ENCODE measurements at places on chromosomes 4 and X.

DNA sequence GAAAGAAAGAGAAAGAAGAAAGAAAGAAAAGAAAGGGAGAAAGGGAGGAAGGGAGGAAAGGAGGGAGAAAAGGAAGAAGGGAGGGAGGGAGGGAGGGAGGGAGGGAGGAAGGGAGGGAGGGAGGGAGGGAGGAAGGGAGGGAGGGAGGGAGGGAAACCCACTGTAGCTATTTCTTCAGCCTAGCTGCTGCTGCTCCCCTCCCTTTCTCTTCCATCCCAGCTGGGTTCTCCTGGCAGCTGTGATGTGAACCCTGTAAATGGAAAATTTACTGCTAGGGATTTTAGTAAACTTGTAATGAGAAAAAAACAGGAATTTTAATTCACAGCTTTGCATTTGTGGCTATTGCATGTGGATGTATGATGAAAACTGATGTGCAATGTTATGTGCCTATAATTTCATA lies 8.0 kb downstream of the NR0B1 start:
- no peak for DNase-seq

GRCh38 chr4:109078724-109079123 lies 223.7 kb downstream of the COL25A1 start:
- DNase-seq, result no peak

DNA sequence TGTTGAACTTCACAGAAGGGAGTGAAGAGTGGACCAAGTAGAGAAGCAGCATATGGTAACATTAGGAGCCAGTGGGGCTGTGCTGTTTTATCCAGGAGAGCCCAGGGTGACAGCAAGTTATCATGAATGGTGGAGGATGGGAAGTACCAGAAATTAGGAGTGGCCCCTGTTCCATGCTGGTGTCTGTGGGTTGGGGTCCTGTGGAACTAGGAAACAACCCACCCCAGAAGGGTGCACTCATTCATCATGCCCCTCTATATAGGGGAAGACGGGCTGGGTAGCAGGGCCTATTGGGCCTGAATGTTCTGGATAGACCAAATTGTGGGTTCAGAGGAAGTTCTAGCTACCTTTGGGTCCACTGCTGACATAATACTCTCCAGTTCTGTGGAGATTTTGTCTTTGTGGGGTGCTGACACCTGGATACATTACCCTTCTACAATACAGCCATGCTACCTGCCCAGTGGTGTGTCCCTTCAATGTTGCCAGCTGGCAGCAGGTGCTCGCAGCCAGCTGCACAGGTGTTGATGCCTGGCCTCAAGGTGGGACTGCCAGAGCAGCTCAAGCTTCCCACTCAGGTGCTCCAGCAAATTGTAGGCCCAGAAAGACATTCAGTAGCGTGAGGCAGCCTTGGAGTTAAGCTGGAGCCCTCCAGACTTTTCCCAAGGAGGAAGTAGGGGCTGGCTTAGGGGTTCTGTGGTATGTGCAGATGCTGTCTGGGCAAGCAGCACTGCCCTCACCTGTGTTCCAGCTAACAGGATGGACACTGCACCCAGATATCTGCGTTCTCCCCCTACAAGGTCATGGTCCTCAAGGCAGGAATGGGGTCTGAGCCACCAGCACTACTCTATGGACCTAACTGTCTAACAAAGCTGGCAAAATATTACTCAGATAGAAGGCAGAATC lies 106.5 kb downstream of the NHSL2 start:
- no peak for DNase-seq

- no peak for DNase-seq
Observed at GRCh38 chr4:124658795-124659194, 53.7 kb downstream of the ANKRD50 start.

- DNase-seq, result no peak
Observed at GRCh38 chrX:117680286-117680685, 436.3 kb downstream of the KLHL13 start.

DNA sequence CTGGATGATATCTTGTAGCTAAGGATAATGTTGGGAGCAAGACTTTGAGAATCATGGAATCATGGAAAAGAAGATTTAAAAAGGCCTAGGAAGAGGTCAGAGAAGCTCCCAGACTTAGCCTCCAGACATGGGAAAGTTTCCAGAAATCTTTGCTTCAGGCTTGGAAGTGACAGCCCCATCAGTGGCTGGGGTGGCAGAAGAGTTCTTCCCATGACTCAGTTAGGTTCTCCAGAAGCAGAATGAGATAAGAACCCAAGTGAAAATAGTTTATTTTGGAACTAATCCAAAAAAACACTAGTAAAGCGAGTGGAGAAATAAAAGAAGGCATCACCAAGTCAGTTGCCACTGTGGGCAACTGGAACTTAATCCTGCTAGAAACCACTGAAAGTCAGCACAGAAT lies 506.9 kb downstream of the MID1IP1 start:
- no peak for DNase-seq

DNA sequence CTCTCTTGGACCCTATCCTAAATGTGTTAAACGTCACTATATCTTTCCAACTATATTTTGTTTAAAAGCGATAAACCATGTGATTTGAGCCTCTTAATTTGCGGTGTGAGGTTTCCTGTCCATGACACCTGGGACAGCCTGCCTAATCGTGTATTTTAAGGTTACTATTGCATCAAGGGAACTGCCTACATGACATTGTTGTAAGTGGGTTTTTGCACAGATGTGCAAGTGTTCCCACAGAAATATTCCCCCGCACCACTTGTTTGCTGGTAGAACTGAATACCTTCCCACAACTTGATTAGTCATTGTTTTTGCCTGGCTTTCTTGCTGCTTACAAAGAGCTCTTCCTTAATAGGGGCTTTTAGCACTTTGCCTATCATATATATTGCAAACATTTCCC lies 5.1 kb upstream of the FAM184B start:
- DNase-seq, result no peak

GRCh38 chrX:53686151-53686885 lies at the start of gene HUWE1:
TSS of gene HUWE1 (minus strand) at chrX:53686719. CDS start at chrX:53654107, 32,612 bp downstream.
- DNase-seq, result peak; percentile 89

DNA sequence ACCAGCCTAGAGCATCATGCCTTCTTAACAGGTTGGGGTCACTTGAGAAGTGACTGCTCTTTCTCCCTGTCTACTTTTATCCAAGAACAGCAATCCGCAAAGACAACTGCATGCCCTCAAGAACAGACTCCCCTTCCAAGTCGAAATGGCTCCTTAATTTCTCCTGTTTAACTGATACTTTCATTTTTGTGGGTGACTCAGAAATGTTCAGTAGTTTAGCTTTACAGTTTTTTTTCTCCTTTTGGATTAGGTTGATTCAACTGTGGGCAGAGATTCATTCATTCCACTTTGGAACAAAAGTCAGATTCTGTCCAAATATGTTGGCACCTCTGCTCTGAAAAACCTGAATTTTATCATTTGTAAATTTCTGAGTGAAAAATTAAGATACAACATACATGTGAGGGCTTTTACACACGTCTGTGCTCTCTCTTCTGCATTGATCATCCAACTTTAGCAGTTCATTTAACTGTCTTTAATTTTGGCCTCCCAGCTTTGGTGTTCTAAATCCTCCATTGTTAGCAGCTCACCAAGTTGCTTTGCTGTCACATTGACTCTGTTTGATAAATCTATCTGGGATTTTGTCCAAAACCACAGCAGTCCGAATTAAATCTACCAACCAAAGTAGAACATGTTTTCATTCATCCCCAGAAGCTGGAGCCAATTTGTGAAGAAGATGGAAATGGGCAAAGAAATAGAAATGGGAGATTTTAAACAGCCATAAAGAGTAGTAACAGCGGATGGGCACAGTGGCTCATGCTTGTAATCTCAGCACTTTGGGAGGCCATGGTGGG lies 50.0 kb downstream of the HOPX start:
- DNase-seq, result no peak

DNA sequence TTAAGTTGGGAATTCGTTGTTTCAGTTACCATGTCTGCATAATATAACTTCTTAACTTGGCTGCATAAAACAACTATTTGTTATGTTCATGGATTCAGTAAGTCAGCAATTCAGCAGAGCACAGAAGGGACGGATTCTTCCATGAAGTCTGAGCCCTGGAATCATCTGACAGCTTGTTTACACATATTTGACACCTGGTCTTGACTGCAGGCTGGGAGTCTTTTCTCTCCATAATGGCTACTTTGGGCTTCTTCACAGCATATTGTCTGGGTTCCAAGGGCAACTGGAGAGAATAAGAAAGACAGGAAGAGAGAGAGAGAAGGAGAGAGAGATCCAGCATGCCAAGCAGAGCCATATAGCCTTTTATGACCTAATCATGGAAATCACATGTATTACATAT lies 23.1 kb downstream of the CENPC start:
- DNase-seq, result no peak

DNA sequence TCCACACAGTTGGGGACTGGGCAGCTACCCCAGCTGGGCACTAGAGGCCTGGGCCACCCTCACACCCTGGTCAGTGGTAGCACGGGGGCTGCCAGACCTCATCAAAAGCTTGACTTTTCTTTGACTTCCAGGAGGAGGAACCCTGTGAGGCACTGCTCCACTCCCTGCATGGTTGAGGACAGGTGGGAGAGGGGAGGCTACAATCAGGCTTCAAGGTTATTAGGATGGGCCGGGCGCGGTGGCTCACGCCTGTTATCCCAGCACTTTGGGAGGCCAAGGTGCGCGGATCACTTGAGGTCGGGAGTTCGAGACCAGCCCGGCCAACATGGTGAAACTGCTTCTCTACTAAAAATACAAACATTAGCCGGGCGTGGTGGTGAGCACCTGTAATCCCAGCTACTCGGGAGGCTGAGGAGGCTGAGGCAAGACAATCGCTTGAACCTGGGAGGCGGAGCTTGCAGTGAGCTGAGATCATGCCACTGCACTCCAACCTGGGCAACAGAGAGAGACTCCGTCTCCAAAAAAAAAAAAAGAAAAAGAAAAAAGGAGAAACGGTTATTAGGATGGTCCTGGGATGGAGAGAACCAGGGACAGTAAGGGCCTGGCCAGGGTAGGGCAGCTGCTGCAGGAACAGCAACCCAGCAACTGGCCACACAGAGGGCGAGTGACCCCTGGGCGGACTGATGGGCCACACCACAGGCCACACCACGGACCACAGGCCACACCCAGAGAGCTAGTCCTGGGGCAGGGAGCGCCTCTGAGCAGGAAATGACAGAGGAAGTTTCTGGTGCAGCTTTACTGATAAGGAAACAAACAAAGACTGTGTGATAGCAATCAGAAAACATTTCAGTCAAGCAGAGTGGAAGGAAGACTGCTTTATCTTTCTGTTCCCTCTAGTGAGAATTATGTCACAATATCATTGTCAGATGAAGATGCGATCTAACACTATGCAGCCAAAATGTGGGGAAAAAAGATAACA lies 20.5 kb upstream of the OPN1LW start:
- no peak for DNase-seq

DNA sequence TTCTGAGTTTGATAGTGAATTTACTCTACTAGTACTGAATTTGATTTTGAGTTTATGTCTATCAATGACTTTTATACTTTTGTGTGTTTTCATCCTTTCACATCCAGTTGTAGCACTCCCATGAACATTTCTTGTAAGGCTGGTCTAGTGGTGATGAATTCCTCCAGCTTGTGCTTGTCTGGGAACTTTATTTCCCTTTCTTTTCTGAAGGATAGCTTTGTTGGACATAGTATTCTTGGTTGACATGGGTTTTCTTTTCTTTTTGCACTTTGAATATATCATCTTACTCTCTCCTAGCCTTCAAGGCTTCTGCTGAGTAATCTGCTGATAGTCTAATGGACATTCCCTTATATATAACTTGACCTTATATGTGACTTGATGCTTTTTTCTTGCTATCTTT lies 32.5 kb upstream of the IL2 start:
- no peak for DNase-seq

DNA sequence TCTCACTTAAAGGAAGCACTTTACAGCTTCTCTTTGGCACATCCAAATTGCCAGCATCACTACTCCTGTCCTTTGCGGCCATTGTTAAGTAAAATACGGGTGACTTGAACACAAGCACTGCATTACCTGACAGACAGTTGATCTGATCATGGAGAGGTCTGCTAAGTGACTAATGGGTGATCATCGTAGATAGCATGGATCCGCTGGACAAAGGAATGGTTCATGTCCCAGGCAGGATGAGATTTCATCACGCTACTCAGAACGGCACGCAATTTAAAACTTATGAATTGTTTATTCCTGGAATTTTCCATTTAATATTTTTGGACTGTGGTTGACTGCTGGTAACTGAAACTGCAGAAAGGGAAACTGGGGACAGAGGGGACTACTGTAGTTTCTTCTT lies 94.1 kb downstream of the NEUROG2 start:
- DNase-seq, result no peak

DNA sequence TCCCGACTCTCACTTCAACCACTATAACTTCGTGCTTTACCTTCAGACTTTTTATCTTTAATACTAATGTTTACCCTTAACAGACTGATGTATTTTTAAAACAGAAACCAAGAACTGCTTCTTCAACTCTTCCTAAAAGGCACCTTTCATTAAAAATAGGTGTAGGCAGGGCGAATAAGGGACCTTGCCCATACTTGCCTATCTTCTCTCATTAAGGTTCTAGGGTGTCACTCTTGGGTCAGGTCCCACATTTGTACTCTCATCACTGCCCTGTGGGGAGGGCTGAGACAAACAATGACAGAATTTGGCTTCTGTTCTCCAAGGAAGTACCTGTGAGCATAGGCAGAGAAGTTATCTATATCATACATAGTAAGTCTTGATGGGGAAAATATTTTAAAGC lies 69.7 kb downstream of the ANKRD50 start:
- DNase-seq, result no peak

- DNase-seq, result no peak
Observed at GRCh38 chr4:69054578-69055200, 41.6 kb upstream of the UGT2B7 start.

DNA sequence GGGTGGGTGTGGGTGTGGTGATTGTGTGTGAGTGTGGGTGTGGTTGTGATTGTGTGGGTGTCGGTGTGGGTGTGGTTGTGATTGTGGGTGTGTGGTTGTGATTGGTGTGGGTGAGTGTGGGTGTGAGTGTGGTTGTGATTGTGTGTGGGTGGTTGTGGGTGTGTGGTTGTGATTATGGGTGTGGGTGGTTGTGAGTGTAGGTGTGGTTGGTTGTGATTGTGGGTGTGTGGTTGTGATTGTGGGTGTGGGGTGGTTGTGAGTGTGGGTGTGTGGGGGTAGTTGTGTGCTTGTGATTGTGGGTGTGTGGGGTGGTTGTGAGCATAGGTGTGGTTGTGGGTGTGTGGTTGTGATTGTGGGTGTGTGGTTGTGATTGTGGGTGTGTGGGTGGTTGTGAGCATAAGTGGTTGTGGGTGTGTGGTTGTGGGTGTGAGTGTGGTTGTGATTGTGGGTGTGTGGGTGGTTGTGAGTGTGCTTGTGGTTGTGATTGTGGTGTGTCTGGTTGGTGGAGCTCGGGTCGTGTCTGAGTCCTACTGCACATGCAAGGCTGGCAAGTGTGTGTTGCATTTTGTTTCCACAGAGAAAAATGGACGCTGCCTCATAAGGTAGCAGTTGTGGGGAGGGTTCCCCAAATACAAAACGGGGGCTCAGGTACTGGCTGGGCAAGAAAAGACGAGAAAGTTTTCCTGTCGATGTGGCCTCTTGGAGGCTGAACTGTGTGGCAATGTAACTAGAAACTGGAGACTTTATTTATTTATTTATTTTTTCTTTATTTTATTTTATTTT lies 116.7 kb downstream of the UBE2K start:
- peak; percentile 61 for DNase-seq

DNA sequence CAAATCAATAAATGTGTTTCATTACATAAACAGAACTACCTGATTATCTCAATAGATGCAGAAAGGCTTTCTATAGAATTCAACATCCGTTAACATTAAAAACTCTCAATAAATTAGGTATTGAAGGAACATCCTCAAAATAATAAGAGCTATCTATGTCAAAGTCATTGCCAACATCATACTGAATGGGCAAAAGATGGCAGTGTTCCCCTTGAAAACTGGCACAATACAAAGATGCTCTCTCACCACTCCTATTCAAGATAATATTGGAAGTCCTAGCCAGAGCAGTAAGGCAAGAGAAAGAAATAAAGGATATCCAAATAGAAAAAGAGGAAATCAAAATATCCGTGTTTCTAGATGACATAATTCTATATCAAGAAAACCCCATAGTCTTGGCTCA lies 466.4 kb downstream of the MAGEE1 start:
- no peak for DNase-seq

Data from activated CD8-positive, alpha-beta memory T cell treated with anti-CD3 and anti-CD28 coated beads, Interleukin-2, amount 50 U/mL, for 48 hours (primary cell).